Myometrial cell (primary cell): ENCODE measurements at places on chromosomes 2 and 18. TPM values are rescaled to one million over a fixed set of nuclear protein-coding genes. Genes with fewer than 3 reads are reported as not detected.

RAB6C gene
- not detected in 2 replicates for total RNA-seq

NTSR2 gene
- not detected in 2 replicates for total RNA-seq

ITGB6 gene
- not detected in 2 replicates for total RNA-seq

SIX2 gene
- total RNA-seq, result not detected in 2 replicates

FBXO36 gene
- total RNA-seq, result 3.7 TPM in 2 replicates

FEV gene
- not detected in 2 replicates for total RNA-seq

TMEM169 gene
- 1.1 and 2.0 TPM in 2 replicates for total RNA-seq

NEB gene
- total RNA-seq, result not detected in 2 replicates

RTP5 gene
- total RNA-seq, result not detected in 2 replicates

FAM136A gene
- 34.3 and 44.5 TPM in 2 replicates for total RNA-seq

COL6A3 gene
- 1,153 and 1,391 TPM in 2 replicates for total RNA-seq

UGT1A6 gene
- not detected in 2 replicates for total RNA-seq

FN1 gene
- total RNA-seq, result 2,659 and 3,112 TPM in 2 replicates

GPR155 gene
- total RNA-seq, result 1.4 and 9.2 TPM in 2 replicates

ATIC gene
- total RNA-seq, result 47.3 and 121 TPM in 2 replicates

ASAP2 gene
- 25.9 and 28.2 TPM in 2 replicates for total RNA-seq
